Pons (tissue), 1 donor: ENCODE measurements at places on chromosomes 5 and 9.
A peak's percentile ranks its signal among the peaks of the same experiment; 100 is the strongest.

GRCh38 chr9:124527781-124528180, 20.6 kb upstream of the NR5A1 start:
- DNase-seq: no peak

DNA sequence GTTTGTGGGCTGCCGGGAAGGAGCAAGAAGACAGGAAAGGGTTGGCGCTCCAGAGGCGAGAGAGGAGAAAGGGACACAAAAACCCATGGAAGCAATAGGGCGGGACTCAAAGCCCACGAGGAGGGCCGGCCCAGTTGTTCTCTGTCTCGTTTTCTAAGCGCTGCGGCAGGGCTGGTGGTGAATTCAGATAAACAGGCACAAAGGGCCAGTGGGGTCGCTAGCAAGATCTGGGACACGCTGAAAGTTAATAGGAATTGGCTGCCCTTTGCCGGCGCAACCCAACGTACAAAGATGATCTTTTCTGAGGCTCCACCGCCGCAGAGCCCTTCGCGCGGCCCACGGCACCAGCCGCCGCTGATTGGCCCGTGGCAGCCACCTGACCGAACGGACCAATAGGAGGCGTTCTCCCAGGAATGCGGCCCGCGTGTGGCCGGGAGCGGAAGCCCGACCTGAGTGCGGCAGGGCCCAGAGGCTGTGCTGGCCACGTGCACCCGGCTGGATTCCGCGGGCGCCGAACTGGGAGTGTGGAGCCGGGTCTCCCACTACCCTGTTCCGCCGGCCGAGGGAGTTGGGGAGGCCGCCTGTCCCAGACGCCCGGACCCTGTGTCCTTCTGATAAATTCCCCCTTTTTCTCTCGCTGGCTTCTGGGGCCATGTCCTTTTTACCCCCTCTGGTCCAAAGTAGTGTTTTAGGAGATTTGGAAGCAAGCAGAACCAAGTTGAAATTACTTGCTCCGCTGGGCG, 16.8 kb upstream of the NSD1 start:
- peak; percentile 78 for DNase-seq

DNA sequence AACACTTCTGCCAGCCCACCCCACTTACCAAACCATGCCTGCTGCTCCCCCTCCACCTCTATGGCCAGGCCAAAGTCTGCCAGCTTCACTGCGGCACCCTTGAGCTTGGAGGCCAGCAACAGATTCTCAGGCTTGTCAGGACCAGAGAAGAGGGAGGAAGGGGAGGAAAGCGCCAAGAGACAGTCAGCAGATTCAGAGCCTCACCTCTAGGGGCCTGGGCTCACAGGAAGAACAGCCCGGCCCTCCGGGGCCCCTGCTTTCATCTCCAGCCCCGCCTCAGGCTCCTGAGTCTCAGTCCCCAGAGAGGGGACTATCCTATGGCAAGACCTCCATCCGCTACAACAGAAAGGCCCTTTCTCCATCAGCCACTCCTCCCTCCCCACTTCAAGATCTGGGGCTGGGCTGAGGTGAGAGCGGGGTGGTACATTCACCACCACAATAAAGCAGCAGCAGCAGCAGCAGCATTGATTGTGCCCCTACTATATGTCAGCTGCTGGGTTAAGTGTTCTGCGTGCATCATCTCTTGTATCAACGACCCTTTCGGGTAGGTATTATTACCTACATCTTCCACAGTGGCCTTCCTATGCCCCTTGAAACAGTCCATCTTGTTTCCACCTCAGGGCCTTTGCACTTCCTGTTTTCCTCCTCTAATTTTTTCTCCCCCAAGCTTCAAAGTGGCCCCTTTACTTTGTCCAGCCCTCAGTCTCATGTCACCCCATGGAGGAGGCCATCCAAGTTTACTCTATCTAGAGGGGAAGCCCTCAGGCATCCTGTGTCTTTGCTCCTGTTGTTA, 36.0 kb downstream of the CAMK2A start:
- no peak for DNase-seq

DNA sequence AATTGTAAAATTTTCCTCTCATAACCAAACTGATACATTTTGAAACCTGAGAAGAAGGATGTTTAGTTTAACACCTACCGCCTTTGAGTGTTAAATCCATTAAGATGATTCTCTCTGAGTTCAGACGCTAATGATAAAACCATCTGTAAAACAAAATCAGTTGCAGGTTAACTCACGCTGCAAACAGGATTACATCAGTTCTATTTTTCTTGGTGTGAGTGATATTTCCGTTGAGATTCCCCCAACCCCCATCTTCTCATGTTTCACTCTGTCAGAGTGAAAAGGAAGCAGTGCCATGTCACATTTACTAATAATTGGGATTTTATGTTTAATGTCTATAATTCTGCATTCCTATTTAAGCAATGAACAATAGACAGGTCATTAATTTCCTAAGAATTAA, 146.5 kb downstream of the FANCC start:
- no peak for DNase-seq

GRCh38 chr9:124797343-124798103, 20.6 kb downstream of the OLFML2A start:
- DNase-seq: no peak

- no peak for DNase-seq
These were observed 39.6 kb downstream of the C5orf15 start for GRCh38 chr5:133928587-133929393.

DNA sequence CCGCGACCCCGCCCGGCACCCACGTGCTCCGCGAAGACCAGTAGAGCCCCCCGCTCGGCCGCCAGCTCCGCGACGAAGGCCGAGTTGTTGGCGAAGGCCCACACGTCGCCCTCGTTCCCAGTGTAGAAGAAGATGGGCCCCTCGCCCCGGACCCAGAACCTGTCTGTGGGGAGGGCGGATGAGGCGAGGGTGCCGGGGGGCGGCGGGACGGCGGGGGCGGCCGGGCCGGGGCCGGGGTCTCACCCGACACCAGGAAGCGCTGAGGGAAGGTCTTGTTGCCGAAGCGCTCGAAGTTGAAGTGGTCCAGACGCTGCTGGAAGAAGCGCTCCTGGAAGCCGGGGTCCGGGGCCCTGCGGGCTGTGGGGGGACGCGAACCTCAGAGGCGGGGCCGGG, 317 bp downstream of the DPP7 start:
- DNase-seq: no peak

DNA sequence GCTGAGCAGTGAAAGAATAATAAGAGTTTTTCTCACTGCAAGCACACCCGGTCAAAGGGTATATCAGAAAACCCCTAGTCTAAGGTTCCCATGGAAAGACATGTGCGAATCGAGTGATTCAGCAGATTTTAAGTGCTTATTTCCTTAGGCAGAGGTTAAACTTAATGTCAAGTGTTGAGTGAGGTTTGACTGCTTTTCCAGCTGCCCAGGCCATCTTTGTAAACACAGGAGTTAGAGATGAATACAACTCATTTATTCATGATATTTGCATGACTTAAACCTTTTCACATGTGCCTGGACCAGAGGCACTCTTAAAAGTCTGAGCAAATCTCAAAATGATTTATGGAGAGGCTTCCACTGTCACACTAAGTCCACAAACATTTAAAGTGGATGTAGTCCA, 137.8 kb upstream of the RGMB start:
- DNase-seq: no peak

DNA sequence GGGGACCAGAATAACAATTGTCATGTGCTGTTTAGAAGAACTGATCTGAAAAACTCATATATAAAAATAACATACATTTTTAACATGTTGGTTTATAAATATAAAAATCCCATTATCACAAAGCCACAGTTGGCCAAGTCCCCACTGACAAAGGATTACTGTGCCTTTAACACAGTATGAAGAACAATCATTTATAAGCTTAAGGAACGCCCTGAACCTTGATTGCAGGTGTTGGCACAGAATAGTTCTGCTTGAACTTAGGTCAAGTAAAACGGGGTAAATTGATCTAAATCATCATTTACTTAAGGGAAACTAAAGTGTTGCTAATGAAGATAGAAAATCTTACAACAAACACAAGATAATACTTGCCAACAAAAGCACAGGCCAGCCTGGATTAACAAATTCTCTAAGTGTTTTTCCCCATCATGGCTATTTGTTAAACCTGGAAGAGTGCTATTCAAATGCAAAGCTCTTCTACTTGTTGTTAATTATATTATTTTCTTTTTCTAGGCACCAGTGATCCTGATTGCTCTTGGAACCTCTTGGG, 46.1 kb downstream of the ASTN2 start:
- DNase-seq: no peak

DNA sequence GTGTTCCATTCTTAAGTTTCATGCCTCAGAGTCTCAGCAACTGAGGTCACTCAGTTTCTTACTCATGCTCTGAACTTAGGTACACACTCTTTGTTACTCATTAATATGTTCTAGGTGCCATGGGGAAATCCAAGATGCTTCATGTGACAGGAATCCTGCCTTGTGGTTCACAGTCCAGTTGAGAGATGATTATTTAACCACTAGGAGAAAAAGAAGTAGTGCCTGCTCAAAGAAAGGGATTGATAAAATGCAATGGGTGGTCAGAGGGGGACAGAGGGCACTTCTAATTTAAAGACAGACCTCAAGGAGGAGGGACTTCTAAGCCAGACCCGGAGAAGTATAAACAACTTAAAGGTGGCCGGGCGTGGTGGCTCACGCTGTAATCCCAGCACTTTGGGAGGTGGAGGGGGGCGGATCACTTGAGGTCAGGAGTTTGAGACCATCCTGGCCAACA, 69.0 kb downstream of the UGCG start:
- DNase-seq: no peak

DNA sequence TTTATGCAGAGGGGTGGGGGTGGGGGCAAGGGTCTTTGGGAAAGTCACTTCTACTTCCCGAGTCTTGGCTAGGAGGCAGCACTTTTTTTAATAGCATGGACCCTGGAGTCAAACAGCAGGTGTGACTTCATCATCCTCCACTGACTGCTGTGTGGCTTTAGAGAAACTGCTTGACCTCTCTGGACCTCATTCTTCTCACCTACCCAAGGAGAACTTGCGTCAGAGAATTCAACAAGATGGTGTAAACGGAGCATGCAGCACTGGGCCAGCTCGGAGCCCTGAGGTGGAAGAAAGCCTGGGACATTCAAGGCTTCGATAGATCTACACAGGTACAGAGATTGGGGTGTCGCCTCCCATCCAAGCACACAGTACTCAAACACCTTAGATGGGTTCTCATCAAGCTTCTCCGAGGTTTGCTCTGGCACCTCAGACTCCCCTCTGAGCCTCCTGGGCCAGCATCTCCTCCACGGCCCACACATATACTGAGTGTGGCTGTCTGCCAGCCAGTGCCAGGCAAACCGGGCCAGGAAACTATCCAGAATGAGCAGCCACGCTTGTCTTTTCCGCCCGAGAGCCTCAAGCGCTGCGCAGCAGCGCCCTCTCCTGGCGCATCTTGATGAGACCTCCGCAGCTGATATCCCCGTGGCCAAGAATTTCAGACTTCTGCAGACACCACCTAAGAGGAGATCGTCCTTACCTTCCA, 4.6 kb upstream of the SLC25A48 start:
- peak; percentile 61 for DNase-seq

DNA sequence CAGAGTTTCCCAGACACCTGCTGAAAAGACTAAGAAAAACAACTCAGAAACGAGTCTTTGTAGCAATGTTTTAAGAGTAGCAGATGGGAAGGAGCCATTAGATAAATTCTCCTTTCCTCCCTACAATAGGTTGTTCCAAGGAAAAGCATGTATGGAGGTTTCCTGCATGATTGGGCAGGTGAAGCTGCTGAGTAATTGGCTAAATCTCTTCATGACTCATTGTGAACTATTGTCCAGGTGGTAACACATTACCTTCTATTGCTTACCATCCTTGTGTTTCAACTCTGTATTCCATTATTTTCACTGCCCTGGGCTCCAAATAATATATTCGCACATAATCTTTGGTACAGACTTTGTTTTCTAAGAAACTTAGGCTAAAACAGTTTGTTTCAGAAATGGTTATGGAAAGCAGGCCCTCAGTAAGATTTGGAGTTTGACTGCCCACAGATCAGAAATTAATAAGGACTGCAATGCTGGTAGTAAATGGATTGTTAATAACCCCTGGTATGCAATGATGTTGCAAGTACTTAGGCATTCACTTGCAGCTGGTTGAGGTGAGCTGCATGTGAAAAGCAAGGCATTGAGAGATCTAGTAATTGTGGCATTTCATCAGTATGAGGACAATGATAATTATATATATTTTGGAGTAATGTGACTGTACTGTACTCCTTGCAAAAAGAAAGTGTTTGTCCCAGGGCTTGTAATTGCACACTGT, 281.4 kb upstream of the VLDLR start:
- DNase-seq: no peak

DNA sequence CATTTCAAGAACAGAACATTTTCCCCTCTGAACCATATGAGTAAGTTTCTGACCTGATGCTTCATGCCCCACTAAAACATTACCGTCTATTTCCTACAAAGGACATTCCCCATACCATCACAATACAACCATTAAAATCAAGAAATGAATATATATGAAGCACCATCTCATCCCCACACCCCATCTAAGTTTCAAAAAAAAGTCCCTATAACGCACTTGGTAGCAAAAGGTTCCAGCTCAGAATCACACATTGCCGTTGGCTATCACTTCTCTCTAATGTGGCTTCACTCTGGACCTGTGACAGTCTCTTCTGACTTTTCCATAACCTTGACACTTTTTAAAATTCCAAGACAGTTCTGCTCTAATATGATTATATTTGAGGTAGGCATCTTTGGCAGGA, 5.9 kb downstream of the EMB start:
- no peak for DNase-seq

DNA sequence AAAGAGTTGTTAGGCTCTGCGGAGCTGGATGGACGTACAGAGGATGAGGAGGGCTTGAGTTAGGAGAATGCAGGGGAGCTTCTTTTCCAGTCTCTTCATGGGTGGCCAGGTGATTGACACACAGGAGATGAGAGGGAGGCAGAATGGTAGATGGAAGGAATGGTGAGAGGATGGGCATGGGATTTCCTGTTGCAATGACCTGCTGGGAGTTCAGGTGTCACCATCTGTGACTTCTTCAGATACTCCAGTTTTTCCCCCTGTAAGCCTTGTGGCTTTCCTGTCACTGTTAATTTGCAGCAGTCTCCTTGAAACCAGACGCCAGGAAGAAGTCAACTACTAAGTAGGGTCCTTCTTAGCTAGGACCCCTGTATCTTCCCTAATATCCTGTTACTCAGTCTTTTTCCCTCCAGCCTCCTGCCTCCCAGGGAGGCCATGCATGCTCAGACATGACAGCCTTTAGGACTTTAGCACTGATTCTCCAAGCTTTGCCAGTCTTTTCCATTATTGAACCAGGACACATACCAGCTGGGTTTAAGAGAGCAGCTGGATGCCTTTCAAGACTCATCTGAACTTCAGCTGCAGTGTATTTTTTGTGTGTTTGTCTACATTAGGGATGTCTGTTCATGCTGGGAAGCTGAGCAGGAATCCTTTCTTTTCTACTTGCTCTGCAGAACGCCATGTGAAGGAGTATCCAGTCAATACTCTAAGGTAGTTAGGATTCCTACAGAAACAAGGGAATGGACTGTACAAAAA, 67.2 kb upstream of the CD180 start:
- no peak for DNase-seq

- no peak for DNase-seq
These were observed 406.0 kb downstream of the PRELID2 start for GRCh38 chr5:145429170-145429569.

- DNase-seq: no peak
These were observed 9.4 kb downstream of the BARHL1 start for GRCh38 chr9:132591751-132592314.
